Suprapubic skin (tissue), 4 donors: ENCODE measurements at places on chromosomes 11 and 22.
A peak's percentile ranks its signal among the peaks of the same experiment; 100 is the strongest.

- DNase-seq, result no peak
These were observed 16.3 kb downstream of the PARVA start for GRCh38 chr11:12393691-12394090.

DNA sequence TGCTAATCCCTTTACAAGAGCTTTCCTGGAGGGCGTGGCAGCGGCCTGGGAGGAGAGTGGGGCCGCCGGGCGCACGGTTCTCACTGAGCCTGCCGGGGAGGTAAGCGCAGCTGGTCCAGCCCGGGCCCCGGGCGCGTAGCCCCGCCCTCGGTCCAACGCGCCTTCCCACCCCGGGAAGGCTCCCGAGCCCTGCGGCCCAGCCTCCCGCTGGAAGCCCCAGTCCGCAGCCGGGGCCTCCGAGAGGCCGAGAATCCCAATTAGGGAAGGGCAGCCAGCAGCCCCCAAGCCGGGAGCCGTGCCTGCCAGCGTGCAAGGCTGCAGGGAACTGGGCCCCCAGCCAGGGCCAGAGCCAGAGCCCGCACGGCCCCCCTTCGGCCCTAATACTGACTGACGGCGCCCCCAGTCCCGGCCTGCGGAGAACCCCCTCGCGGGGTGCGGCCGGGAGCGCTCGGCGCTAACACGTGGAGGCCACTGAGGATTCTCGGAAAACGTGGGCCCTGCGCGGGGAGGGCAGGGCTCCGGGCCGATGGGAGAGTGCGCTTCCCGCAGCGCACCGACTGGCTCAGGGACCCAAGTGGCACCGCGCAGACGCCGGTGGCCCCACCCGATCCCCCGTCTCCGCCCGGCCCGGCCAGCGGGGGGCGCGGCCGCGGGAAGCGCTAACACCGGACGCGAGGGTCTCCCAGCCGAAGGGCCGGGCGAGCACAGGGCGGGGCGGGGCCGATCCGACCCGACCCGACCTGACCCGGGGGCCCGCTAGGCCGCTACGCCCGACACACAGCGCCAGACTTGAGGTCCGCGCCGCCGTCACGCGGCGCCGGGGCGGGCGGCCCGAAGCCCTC lies 5.7 kb downstream of the ZFTA start:
- no peak for DNase-seq

DNA sequence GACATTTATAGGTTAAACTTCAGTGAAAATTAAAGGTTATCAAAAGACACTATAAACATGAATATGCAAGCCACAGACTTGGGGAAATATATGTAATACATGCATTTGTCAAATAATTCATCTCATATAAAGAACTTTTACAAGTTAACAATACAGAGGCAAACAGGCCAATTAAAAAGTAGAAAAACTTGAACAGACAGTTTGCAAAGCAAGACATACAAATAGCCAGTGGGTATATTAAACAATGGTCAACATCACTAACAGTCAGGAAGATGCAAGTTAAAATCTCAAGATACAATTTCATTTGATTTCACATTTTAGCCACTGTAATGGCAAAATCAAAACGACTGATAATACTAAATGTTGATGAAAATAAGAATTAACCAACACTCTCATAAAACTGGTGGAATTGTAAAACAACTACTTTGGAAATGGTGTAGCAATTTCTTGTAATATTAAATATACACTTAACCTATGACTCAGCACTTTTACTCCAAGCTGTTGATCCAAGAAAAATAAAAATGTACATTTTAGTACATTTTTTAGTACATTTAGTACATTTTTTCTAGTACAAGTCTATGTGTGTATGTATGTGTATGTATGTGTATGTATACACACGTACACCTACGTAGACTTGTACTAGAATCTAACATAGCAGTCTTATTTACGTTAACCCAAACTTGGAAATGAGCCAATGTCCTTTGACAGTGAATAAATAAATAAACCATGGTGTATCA lies 62.8 kb downstream of the LRRC74B start:
- DNase-seq, result no peak

DNA sequence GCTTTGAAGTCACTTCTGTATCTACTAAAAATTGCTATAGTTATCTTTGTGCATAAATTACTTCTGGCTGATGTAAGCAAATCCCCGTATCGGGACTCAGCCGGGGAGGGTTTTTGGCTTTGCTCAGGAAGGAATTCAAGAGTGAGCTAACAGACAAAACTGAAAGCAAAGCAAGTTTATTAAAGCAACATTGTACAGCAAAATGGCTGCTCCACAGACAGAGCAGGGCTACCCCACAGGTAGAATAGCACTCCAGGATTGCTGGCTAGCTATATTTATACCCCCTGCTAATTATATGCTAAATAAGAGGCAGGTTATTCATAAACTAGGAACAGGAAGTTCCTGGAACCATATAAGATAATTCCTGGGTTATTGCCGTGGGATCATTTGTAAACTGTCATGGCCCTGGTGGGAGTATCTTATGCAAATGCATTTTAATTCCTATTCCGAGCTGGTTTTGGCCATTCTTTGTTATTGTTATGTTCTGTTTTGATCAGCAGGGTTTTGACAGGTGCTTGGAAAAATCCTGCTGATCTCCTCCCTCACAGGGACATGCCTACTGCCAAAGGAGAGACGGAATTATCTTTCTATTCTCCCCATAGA lies 15.2 kb downstream of the MIF start:
- no peak for DNase-seq

- DNase-seq, result no peak
These were observed 116.5 kb upstream of the MTNR1B start for GRCh38 chr11:92852946-92853345.

DNA sequence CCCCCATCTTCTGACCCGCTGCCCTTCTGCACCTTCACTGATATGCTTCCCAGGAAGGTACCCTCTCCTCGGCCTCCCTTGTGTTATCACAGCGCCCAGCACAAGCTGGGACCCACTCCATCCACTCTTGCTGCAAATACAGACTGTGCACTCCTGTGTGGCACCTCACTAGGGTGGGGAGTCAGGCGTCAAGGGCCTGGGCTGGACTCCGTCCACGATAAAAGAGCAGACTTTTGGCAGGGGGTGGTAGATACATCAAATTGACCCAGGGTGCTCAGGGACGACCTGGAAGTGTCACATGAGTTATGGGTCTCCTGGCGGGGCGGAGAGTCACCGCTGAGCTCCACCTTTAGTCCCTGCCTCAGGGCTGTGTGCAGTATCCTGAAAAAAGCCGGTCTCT lies 908 bp downstream of the TRPM5 start:
- DNase-seq, result no peak

- peak; percentile 86 for DNase-seq
These were observed 12.5 kb upstream of the MB start for GRCh38 chr22:35629406-35630216.

- no peak for DNase-seq
These were observed 7.3 kb downstream of the CADM1 start for GRCh38 chr11:115496892-115497291.

- DNase-seq, result peak; percentile 51
These were observed 23.8 kb downstream of the PACSIN2 start for GRCh38 chr22:42991010-42991651.

DNA sequence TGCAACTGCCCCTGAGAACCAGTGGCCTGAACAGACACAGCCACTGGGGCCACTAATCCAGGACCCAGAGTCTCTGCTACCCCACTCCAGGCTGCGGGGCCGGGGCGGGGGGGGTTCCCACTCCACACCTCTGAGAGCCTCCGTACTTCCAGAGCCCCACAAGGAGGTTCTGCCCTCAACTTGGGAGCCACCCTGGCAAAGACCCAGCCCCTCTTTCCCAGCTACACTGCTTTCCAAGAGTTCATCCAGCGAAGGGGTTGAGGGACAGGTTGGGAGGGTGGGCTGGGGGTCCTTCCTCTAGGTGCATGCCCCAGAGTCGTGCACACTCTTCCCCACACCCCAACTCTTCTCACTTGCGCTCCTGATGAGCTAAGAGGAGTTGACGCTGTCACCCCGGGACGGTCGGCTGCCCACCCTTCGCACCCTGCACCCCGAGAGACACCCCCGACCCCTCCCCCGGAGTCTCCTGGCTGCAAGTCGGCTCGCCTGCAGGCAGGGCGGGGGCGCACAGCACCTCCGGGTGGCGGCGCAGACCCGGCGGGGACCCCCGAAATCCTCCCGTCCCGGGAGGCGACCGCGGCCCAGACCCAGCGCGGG lies 531 bp downstream of the RAB3IL1 start:
- DNase-seq, result peak; percentile 77

- peak; percentile 87 for DNase-seq
These were observed 152.7 kb downstream of the ADAMTS15 start for GRCh38 chr11:130601141-130601540.

DNA sequence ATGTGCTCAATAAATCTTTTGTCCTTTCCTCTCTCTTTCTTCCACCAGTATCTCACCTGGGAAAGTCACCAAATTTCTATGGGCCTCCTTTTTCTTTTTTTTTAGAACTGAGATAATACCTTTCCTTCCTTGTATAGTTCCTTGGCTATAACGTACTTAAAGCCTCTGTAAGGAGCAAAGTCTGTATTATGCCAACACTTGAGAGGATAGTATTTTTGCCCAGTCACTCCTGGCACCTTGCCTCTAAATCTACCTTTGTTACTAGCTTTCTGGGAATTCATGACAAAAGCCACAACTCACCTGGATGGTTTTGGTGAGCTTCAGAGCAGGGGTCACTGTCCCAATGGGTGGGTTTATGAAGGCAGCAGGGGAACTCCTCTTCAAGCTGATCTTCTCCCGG lies 12.2 kb downstream of the POLDIP3 start:
- no peak for DNase-seq

GRCh38 chr11:118930094-118930712 lies 4.5 kb upstream of the BCL9L start:
- peak; percentile 90 for DNase-seq

DNA sequence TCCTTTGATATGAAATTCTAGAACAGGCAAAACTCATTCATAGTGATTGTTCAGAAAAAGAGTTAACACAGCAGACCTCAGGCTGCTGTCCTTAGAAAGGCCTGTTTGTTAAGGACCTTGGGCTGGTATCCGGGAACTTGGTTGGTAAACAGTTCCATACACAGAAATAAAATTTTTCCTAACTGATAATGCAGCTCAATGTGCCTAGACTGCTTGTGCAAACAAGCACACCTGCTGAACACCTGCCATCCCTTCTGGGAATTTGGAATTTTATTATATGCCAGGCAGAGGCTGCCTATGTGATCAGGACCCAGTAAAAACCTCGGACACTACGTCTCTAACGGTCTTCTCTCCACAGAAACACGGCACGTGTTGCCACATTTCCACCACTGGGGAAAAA lies 11.5 kb downstream of the THAP12 start:
- DNase-seq, result no peak

GRCh38 chr11:36550385-36551115 lies 17.3 kb upstream of the RAG1 start:
- DNase-seq, result no peak

DNA sequence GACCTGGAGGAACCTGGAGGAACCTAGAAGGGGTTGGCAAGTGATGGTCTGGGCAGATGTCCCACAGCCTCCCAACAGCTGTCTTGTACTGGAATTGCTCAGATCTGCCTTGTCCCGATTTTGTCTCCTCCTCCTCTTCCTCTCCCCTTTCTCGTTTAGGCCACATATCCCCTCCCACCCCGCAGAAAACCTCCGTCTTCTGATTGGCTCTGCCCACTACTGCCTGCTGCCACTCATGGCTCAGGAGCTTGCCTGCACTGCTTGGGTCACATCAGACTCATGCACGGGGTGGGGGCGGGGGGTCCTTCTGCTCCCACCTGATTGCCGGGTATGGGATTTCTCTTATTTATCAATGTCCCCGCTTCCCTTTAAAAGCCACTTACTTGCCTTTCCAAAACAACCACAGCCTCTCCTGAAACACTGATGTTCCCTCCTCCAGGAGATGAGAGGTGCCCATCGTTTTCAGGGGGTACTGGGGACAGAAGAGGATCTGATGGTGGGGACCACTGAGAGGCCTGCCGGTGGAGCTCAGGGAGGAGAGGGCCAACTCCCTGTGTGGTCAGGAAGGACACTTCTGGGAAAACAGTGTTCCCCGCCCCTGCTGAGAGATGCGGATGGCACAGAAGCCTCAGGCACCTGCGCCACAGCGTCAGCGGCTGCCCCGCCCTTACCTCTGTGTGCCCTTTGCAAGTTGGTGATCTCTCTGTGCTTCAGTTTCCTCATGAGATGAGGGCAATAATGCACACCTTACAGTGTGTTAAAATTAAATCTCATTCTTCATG lies 14.7 kb downstream of the TOM1 start:
- peak; percentile 63 for DNase-seq

- DNase-seq, result no peak
These were observed 148.9 kb downstream of the TENM4 start for GRCh38 chr11:79291948-79292347.

DNA sequence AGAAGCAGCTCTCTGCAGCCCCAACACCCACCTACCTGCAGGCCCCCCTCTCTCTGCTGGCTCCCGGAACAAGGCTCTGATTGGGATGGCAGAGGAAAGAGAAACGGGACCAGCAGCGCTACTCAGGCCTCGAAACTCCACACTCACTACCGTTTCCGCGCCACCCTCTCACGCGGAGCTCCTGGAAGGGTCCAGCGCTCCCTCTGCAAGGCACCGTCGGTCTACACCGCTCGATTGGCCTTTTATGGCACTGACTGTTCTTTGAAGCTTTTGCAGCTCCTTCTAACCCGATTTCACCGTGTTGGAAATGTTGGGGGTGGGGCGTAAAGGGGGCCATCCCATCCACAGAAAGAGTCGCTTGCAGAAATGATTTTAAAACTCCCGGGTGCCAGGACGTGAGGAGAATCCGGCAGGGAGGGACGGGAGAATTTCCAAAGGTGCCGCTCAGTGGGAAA lies 323 bp upstream of the PANX1 start:
- no peak for DNase-seq

DNA sequence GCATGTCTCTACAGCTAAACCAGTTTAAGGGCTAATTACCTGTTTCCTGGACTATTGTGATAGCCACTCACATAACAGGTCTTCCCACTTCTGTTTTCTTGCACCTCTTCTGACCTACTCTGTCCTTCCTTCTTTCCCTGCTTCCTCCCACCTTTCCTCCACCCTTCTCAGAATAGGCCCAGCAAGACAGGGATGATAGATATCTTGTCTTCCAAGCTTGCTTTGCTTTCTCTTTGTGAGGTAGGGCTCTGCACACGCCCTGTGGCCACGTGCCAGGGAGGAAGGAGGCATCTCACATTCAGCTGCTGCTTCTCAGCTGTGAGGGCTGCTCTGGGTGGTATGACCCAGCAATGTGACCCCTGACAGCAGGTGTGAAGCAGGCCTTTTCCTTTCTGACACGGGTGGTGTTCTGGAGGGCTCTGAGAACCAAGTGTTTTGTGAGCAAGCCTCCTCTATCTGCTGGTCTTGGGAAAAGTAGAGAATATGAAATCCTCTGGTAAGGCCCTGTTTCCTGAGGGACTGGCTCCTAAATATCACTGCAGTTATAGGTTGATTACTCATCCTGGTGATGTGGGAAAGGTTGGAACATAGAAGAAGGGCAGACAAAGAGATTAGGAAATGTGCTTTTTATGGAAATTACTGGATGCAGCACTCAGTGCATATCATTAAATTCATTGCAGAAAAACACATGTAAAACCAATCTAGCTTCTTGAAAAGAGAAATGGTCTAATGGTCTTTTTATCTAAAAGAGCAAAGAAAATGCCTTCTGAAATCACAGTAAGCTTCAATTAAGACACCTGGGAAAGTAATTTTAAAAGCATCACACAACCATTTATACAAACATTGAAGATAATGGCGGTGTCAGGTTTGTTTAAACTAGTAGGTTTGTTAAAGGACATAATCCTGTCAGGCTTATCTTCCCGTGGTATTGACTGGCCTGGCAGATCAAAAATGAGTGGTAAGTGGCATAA lies 8.5 kb downstream of the AMOTL1 start:
- no peak for DNase-seq

GRCh38 chr11:849951-850774 lies 7.5 kb downstream of the TSPAN4 start:
- DNase-seq, result no peak
